ENCODE measurements at places on chromosomes 16 and 17.

GRCh38 chr17:68169840-68170239 is 78.0 kb upstream of the AMZ2 start:
- no peak for DNase-seq

DNA sequence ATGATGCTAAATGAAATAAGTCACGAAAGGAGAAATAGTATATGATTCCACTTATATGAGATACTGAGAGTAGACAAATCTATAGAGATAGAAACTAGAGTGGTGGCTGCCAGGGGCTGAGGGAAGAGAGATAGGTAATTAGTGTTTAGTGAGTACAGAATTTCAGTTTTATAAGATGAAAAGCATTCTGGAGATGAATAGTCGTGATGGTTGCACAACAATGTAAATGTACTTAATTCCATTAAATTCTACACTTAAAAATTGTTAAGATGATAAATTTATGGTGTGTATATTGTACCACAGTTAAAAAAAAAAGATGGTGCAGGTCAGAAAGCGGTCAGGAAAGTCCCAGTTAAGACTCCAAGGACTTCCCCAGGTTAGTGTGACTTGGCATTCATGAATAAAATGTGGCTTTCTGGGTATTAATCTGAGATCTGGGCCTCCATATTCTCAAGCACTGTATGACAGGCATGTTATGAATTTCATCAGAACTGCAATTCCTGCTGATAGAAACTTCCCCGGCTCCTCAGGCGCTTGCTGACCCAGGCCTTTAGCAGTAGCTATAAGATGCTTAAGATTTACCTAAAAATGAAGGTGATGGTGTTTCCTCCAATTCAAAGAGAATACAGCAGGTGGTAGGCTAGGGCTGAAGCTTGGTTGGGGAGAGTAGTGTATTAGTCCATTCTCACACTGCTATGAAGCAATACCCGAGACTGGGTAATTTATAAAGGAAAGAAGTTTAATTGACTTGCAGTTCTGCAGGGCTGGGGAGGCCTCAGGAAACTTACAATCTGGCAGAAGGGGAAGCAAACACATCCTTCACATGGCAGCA is 115.3 kb upstream of the SOX9 start:
- no peak for DNase-seq

GRCh38 chr16:88957433-88957767 is 19.6 kb downstream of the CBFA2T3 start:
- DNase-seq = no peak

DNA sequence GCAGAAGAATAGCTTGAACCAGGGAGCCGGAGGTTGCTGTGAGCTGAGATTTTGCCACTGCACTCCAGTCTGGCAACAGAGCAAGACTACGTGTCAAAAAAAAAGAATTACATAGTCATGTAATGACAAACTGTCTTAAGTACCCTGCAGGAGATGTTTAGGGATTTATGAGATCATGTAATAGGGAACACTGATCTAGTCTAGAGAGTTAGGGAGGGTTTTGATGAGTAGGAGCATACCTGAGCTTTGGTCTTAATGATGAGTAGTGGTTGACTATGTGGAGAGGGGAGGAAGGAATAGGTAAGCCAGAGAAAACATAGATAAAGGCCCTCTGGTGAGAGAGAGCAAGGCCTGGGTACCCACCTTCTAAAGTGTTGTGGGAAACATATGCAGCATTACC is 30.1 kb upstream of the NF1 start:
- no peak for DNase-seq

DNA sequence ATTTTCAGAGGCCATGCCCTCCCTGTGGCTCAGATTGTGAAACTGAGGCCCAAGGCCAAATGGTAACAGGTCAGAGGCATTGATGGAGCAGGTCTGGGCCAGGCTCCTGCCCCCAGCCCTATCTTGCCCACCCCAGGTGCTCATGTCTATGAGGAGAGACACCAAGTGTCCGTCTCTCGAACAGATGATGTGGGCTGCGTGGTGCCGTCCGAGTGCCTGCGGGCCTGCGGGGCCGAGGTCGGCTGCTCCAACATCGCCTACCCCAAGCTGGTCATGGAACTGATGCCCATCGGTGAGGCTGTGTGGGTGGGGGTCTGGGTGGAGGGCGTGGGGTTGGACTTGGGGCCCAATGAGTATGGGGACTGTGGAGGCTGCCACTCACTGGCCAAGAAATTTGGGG is 8.7 kb upstream of the FAM83G start:
- no peak for DNase-seq

GRCh38 chr17:30579610-30580315 is 102.6 kb downstream of the GOSR1 start:
- no peak for DNase-seq

- no peak for DNase-seq
These were observed 2.9 kb upstream of the MAFG start for GRCh38 chr17:81930142-81931125.

DNA sequence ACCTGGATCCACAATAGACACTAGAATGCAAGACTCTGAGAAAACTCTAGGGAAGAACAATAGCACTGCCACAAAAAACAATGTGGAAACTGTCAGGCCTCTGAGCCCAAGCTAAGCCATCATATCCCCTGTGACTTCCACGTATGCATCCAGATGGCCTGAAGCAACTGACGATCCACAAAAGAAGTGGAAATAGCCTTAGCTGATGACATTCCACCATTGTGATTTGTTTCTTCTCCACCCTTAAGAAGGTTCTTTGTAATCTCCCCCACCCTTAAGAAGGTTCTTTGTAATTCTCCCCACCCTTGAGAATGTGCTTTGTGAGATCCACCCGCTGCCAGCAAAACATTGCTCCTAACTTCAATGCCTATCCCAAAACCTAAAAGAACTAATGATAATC is 39.2 kb upstream of the TNRC6C start:
- no peak for DNase-seq

DNA sequence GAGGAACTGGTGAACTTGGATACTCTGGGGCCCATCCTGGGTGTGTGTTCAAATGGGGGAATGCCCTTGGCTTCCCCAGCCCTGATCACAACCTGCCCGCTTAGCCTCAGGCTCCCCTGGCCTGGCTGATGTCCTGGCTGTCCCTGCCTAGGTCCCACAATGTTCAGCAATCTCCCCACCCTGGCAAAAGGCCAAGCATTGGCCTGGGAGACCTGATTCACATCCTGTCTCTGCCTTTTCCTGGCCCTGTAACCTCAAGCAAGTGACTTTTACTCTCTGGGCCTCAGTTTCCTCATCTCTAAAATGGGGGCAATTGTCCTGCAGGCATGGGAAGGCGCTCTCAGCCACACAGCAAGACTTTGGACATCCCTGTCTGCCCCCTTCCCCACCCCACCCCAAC is 14.4 kb downstream of the CPNE2 start:
- no peak for DNase-seq

- DNase-seq = no peak
These were observed 5.7 kb upstream of the MRPS23 start for GRCh38 chr17:57855391-57856035.

DNA sequence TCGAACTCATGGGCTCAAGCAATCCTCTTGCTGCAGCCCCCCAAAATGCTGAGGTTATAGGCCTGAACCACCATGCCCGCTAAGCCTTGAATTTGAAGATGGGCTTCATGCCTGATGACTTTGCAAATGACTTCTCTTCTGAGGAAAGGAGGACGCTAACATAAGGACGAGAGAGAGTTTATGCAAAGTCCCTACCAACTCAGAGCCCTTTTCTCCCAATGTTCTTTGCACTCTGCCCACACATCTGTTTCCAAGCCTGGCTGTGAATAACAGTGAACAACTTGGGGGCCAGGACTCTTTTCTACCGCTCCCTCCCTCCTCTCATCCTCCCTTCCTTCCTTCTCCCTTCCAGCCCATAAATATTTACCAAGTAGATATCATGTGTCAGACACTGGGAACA is 8.5 kb upstream of the NPIPB2 start:
- DNase-seq = no peak

GRCh38 chr17:18258356-18259038 is at the start of gene FLII:
FLII (minus strand) TSS chr17:18258738; CDS start chr17:18258690, 48 bp downstream.
- peak; percentile 28 for DNase-seq

GRCh38 chr16:81994485-81994884 is 16.8 kb downstream of the SDR42E1 start:
- DNase-seq = no peak

DNA sequence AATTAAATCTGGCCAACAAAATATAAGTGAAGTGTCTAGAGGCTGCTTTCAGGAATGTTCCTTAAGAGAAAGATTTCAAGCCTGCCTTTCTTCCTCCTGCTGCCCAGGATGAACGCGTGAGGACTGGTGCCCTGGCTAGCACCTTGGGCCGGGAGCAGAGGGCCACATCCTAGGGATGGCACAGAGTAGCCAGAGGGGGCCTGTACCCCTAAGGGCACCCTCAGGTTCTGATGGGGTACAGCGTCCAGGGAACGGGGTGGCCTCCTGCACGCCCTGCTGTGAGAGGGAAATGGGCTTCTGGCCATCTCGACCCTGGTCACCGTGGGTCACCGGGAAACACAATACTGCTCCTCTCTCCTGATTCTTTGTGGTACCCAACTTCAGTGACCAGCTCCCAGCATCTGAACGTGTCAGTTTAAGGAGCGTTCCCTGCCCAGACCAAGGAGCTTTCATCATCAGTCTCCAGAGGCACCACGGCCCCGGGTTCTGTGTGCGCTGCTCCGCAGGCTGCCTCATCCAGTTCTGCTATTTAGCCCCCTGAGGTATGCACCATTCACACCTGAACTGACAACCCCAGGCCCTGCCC is 40.3 kb downstream of the MAP1LC3B start:
- DNase-seq = no peak

GRCh38 chr16:1769402-1770300 is 1.7 kb downstream of the NME3 start:
- no peak for DNase-seq

DNA sequence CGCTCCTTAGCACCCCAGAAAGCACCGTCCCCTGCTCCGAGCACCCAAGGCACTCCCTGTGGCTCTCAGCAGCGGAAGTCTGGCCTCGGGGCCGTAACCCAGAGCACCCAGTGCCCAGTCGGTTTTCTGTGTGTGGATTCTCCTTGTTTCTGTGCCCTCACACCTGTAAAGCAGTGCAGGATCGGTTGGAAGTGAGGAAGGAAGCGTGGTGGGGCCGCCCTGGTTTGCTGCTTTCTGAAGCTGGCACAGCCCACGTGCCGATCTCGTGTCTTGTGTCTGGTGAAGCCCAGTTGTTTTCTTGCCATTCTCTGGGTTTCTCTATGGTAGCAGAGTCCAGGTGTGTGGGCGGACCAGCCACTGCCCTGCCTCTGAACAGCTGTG is 3.7 kb downstream of the ACSF3 start:
- DNase-seq = no peak

DNA sequence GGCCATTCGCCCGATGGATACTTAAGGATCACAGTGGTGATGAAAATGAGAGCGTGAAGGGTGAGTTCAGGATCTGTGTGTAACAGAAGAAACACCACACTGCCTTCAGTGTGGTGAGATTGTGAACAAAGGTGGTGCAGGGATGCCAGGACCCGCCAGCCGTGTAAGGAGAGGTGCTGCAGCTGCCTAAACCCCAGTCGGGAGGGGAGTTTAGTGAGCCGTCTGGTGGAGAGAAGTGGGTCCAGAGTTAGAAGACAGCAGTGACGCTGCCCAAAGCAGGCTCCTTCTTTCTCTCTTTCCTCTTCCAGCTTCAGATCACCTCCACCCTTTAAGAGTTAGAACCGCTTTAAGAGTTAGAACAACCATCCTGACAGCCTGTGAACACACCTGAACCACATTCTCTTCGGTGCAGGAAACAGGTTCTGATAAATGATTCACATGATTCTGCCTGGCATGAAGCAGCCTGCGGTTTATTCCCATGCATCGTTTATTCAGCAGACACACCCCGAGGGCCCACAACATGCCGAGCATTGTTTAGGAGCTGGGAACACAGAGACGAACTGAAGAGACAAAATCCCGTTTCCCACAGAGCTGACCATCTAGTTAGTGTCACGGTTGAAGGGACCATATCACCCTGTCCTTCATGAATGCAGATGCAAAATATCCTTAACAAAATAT is 84.0 kb upstream of the DNAH17 start:
- DNase-seq = no peak

GRCh38 chr16:28883221-28883996 is 5.1 kb downstream of the ATP2A1 start:
- DNase-seq = no peak

- no peak for DNase-seq
These were observed 10.9 kb upstream of the ITGA2B start for GRCh38 chr17:44400226-44400847.

- DNase-seq = no peak
These were observed 10.9 kb upstream of the CXCL16 start for GRCh38 chr17:4750606-4751005.

All from inflammatory macrophage treated with lipopolysaccharide for 1 hour (primary cell).